Renal cortex interstitium (tissue), 15 donors: ENCODE measurements at places on chromosomes 2 and 18. TPM values are rescaled to one million over a fixed set of nuclear protein-coding genes. Genes with fewer than 3 reads are reported as not detected.

GRCh38 chr2:236558036-236558435 is 11.6 kb upstream of the ACKR3 start:
- DNase-seq = no peak

ATP8B1 gene
- 23.0 TPM for polyA plus RNA-seq

SLC30A3 gene
- polyA plus RNA-seq = 7.6 TPM

DNA sequence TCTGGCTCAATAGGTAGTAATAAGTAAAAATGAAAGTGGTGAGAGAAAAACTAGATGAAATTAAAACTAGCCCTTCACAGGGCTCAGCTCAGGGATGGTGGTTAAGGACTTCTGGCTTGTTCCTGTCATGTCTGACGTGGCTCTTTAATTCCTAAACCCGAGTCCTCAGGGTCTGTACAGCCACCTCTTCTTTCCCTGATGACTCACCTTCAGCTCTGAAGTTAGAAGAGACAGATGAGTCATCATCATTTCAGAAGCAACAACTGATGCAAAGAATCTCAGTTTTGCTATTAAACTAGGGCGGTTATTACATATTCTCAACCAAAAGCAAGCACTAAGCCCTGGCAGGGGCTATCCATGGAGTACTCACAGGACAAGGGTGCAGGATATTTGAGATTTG is 24.0 kb upstream of the ITGB6 start:
- no peak for DNase-seq
